ENCODE measurements at places on chromosomes 11 and 22. TPM values are rescaled to one million over a fixed set of nuclear protein-coding genes. Genes with fewer than 3 reads are reported as not detected.

Gene CCDC83
- not detected for total RNA-seq

Gene DTX4
- total RNA-seq = 6.8 TPM

Gene INS
- not detected for total RNA-seq

Gene HPX
- not detected for total RNA-seq

Gene WBP2NL
- total RNA-seq = 0.40 TPM

Gene WDR74
- total RNA-seq = 34.5 TPM

Gene KREMEN1
- total RNA-seq = 61.8 TPM

Gene HEPHL1
- total RNA-seq = not detected

Gene STK33
- total RNA-seq = 24.8 TPM

Gene MYEOV
- total RNA-seq = 0.88 TPM

Gene CSTPP1
- total RNA-seq = 14.6 TPM

Gene ARHGAP20
- 0.11 TPM for total RNA-seq

Gene IGF2
- total RNA-seq = 61.9 TPM

All from heart left ventricle (tissue), 16 donors.